Activated CD4-positive, CD25-positive, alpha-beta regulatory T cell treated with anti-CD3 and anti-CD28 coated beads, Interleukin-2, amount 50 U/mL, for 16 hours (primary cell): ENCODE measurements at places on chromosomes 11 and 22.

- no peak for DNase-seq
Measured at GRCh38 chr11:89355646-89356045, 135.5 kb downstream of the NOX4 start.

GRCh38 chr11:74925281-74925680 lies 23.6 kb downstream of the XRRA1 start:
- no peak for DNase-seq

GRCh38 chr11:6542727-6543126 lies 45.6 kb downstream of the DNHD1 start:
- no peak for DNase-seq

DNA sequence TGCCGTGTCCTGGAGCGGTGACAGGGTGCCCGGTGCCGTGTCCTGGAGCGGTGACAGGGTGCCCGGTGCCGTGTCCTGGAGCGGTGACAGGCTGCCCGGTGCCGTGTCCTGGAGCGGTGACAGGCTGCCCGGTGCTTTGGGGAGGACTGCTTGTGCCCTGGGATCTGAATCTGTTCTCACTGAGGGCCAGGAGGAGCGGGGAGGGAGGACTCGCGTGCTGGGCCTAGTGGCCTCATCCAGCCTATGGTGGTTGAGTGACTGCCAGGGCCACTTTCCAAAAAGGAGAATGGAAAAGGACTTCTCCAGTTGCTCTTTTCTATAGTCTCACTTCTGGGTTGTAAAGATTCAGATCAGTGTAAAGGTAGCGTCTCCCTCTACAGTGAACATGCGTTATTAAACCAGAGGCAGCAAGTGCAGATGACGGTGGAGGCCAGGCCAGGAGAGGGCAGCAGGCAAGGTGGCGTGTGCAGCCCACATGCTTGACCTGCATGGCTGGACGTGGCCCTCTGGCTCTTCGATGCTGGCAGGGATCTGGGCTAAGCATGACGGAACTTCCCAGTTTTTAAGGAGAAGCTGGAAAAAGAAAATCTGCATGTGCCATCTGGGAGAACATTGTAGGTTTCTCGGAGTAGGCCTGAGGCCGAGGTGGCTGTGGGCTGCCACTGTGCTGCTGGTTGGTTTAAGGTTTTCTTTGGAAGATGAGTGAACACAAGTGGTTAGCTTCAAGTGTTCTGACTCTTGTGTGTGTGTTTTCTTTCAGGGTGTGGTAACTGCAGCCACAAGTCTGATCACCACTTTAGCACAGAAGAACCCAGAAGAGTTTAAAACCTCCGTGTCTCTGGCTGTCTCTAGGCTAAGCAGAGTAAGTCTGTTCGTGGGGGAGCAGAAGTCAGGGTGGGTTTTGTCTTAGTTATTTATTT lies 55.0 kb downstream of the AP2A2 start:
- DNase-seq = no peak

DNA sequence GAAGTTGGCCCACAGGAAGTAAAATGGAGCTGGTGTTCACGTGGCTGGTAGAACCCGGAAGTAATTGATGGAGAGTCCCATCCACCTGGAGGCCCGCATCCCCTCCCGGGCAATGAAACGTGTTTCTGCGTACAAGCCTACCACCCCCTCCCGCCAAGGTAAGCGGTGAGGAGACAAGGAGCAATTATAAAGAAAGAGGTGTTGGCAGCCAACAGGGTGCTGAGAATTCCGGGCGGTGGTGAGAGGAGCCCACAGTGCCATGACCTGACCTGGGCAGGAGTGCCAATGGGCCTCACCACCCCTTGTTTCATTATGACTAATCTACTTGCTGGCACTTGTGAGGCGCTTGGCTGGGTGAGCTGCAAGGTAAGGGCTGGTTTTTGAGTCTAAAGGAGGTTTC lies 83.8 kb upstream of the BID start:
- no peak for DNase-seq

DNA sequence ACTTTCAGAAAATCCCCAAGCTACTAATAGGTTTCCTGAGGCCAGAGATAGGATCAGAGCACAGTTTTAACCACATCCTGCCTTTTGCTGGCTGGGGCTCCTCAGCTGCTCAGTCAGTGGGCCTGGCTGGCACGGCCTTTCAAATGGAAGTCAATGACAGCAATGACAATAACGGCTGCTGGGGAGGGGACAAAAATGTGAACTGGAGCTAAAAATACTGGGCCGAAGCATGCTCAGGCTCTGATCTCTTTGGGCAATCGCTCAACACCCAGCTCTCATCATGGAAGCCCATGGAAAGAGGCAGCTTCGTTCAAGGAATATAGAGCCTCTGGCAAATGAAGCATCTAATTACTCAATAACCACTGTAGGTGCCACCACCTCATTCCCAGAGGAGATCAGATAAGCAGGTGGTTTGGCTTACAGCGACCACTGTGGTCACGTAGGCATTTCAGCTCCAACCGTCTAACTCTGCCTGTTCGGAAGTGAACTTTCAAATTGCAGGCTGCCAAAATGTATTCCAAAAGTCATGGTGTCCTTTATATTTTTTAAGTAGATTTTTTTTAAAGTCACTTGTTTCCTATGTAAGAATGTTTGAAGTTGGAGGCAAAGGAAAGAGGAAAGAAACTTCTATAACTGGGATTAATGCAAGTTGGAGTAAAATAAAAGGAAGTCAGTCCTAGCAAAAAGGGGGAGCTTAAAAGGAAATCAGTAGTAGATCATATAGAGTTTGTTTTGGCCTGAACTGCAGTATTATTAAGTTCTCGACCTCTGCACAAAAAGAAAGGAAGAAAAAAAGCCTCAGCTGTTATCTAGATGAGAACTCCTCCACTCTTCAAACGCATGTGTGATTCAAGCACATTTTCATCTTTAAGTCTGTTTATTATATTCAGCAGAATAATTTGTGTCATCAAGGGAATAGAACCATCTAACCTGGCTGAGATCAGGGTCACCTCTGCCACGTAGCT lies 14.1 kb downstream of the WT1 start:
- no peak for DNase-seq
